ENCODE measurements at places on chromosomes 1 and 21.

DNA sequence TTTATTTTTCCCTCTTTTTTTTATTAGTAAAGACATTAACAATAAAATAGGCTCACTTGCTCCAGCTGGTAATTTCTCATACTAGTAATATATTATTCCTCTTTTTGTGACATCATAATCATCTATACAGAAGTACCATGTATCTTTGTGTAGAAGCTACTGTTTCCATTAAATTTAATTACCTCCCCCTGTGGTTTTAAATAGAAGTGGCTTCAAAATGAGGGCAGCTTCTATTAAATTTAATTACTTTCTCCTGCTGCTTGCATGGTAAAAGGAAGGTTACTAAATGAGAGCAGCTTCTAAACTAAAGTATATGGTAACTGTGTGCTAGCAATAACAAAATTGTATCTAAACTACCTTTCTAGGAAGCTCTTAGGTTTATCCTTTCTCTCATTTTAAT lies 94.0 kb downstream of the DPYD start:
- DNase-seq, result no peak

DNA sequence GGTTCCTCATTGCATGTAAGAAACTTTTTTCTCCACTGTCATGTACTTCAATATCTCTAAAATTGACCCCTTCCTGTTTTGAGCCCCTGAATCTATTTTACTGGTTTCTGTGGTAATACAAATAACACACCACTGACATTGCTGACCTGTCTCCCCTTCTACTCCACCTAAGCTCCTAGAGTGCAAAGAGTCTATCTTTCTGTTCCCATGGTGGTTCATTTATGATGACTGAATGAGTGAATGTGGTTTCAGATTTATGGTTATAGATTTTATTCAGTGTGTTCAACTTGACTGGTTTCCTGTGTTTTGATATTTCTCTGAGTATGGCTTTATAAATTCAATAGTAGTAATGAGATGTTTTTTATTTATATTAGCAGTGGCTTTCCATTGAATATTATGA lies 127.7 kb downstream of the MAGI3 start:
- DNase-seq, result no peak

GRCh38 chr1:17377325-17377953 lies 5.4 kb downstream of the PADI6 start:
- DNase-seq, result no peak

- no peak for DNase-seq
Observed at GRCh38 chr1:1162597-1163537, 10.8 kb upstream of the TTLL10 start.

DNA sequence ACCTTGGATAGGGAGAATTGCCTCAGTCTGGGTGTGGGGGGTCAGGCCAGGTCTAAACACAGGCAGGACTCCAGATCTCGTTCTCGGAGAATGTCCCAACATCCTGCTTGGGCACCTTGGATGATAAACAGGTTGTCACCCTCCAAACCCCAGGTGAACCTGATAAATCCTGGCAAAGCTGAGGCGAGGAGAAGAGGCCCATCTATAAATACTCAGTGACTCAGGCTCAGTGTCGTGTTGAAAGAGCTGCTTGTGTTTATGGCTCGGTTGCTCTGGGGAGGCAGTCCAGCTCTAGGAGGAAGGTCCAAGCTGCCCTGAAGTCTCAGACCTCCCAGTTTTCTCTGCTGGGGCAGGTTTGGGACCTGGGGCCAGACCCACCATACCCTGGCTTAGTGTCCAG lies 15.8 kb upstream of the TRIM63 start:
- no peak for DNase-seq

- no peak for DNase-seq
Observed at GRCh38 chr1:177975588-177976495, 6.0 kb upstream of the SEC16B start.

GRCh38 chr1:111968511-111968910 lies 21.0 kb downstream of the KCND3 start:
- DNase-seq, result no peak

DNA sequence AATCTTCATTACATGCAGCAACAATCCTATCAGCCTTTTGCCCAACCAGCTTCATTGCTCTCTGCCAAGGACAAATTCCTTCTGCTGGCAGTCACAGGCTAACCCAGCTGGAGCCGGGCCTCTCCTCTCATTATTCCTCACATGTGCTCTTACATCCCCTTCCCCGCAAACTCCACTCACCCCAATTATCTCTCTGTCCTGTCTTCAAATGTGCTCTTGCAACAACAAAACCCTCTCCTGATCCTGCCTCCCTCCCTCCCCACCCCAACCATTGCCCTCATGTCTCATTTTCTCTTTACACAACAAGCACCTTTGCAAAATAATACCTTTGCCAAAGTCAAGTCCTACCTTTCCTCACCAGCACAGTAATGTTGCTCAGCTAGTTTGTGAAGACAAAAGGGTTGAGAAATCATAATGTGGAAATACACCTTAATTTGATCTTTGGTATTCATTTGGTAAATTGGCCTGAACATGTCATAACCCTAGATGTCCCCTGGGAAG lies 36.0 kb upstream of the DHCR24 start:
- DNase-seq, result no peak

DNA sequence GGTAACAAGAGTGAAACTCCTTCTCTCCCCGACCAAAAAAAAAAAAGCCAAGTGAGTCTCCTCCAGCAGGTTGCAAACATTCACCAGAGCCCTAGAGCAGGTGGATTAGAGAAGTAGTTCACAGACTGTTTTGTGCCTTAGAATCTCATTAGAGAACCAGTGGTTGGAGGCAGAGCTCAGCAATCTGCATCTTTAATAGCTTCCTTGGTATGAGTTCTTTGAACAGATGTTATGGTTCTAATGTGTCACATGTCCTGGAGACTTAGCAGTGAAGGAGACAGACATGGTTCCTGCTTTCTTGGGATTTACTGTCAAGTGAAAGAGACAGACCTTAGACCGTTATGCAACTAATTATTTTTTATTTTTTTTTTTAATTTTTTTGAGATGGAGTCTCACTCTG lies 26.8 kb downstream of the SESN2 start:
- no peak for DNase-seq

Measured in stimulated activated CD4-positive, alpha-beta T cell treated with anti-CD3 and anti-CD28 coated beads, Interleukin-12 subunit alpha, Interleukin-12 subunit beta, amount 100 ng/mL, for 48 hours (primary cell).